Activated naive CD4-positive, alpha-beta T cell (primary cell): ENCODE measurements at places on chromosomes 16 and 17.

GRCh38 chr17:47785538-47786123, 36.0 kb downstream of the OSBPL7 start:
- DNase-seq = no peak

DNA sequence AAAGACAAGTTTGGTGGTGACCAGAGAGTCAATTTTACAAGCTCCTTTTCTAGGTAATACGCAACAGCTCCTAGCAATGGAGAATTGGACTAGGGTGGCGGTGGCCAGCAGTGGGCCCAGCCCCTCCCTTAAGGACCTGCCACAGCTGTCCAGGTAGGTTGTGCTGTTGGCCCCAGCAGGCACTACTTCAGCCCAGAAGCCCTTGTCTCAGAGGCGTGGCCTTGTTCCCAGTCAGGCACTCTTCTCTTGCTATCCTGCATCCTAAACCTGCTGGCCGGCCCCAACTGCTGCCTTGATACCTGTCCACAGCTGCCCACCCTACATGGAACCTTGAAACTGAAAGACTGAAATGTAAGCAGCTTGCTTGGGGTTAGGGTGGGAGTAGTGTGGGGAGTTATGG, 989 bp upstream of the GALK1 start:
- no peak for DNase-seq

DNA sequence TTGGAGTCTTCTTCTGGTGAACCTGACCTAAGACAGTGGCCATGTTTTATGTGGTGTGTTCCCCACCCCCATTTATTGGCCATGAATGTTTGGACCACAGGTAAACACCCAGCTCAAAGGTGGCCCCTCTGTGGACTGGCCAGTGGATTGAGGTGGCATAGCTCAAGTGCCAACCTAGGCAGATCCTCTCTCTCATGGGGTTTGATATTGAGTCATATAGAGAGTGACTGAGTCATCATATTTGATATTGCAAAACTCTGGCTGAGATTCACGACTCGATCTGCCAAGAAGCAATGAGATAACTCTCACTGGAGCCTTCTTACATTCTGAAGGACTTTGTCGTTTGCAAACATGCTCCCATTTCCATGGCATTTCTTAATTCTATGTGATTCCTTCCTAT, 10.5 kb upstream of the TEKT3 start:
- DNase-seq = no peak

DNA sequence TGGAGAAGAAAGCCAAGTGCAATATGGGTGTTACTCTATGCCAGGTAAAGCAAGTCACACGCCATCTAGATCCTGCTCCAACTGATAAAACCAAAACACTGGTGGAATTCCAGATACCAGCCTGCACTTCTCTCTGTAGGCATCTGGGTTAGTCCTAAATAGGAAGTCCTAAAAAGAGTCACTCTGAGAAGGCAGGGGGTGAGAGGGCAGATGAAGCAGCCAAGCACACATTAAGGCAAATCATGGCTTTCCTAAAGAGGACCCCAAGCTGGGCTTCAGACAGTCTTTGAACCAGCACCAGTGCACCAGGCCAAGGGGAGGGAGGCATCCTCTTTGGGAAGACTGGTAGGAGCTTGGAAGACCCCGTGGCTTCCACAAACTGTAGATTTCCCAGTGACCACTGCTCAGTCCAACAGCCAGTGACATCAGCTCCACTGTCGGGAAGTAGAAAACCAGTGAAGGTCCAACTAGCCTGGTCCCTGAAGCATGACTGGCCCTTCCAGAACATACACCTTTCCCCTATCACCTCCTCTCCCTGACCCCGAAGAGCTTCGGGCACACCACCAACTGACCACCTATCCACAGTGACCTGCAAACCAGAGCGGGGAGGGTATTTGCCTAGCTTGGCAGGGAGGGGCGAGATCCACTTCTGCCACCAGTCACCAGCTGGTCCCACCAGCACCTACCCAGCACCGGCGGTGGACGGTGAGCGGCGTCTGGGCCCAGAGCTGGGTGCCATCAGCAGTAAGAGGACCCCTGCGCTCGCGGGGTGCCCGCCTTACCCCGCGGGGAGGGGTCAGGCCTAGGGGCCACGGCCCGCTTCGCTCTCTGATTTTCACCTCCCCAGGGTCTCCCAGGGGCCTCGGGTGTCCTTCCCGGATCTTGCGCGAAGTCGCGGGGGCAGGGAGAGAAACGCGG, 1.0 kb downstream of the LITAF start:
- DNase-seq = no peak

DNA sequence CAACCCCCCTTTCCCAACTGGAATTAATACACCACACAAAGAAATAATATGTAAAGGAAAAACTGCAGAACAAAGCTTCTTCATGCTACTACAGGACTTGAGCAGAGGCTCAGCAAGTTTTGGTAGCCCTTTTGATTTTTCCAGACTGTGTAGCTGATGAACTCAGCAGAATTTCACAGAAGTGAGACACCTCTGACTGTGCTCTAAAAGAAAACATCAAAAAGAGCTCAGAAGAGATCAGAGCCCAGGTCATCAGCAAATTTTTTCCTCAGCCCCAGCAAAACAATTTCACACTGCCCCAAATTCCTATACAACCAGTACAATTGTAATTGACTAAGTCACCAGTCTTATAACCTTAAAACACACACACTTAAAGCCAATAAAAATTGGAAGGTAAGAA, 38.0 kb downstream of the TTC19 start:
- no peak for DNase-seq

GRCh38 chr17:46764709-46765401, 53.6 kb downstream of the WNT3 start:
- no peak for DNase-seq

DNA sequence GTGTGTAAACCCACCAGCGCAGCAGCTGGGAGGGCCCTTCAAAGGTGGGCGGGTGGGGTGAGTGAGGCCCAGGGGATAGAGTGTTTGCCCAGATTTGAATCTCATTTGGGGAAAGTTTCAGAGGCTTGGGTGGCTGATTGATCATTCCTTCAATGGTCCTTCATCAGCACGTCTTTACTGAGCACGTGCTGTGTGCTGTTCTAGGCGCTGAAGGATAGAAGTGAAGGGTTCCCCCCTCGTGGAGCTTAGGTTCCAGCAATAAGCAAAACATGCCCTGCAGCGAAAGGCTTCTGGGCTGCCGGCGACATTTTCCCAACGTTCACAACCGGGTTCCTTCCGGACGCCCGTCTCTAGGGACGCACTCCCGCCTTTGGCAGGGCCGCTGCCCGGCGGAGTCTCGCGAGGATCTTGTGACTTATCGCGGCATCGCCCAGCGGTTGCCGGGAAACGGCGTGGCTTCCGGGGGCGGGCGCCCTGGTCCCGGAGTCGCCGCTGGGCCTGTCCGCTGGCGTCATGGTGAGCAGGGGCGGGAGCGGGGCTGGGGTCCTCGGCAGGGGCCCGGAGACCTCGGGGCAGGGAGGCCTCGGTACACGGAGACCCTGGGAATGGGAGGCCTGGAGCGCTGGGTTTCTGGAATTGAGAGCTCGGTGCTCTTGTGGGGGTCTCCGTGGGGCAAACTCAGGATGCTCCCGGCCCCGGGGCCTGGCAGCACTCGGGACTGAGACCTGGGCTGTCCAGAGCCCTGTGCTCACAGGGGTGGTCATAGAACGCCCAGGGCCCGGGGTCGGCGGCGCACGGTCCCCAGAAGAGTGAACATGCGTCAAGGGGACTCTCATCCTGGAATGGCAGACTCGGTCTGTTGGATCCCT, 3.2 kb upstream of the DBNDD1 start:
- DNase-seq = peak; percentile 28

GRCh38 chr17:18951941-18952842, at the start of gene SLC5A10:
Gene SLC5A10 (plus strand): TSS chr17:18952165. CDS start chr17:18952206, 41 bp downstream.
- no peak for DNase-seq

DNA sequence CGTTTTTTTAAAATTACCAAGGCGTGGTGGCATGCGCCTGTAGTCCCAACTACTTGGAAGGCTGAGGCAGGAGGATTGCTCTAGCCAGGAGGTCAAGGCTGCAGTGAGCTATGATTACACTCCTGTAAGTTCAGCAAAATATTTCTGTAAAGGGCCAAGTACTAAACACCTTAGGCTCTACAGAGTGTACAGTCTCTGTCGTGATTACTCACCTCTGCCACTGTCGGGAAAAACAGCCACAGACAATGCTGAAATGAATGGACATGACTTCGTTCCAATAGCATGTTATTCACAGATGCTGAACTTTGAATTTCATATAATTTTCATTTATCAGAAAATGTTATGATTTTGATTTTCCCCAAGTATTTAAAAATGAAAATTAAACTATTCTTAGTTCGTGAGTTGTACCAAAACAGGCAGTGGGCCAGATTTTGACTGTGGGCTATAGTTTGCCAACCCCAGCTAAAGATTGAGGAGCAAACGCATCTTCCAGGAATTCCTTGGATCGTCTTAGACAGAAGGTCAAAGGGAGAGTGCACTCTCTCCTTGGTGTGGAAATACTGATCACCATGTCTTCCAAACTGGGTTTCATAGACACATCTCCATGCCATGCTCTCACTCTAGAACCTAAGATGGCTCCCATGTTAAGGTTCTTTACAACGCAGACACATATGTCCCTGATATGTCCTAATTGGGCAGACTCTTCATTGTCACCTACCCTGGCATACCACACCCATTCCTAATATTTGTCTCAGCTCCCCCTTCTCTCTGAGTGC, 89.5 kb downstream of the MARF1 start:
- DNase-seq = no peak

DNA sequence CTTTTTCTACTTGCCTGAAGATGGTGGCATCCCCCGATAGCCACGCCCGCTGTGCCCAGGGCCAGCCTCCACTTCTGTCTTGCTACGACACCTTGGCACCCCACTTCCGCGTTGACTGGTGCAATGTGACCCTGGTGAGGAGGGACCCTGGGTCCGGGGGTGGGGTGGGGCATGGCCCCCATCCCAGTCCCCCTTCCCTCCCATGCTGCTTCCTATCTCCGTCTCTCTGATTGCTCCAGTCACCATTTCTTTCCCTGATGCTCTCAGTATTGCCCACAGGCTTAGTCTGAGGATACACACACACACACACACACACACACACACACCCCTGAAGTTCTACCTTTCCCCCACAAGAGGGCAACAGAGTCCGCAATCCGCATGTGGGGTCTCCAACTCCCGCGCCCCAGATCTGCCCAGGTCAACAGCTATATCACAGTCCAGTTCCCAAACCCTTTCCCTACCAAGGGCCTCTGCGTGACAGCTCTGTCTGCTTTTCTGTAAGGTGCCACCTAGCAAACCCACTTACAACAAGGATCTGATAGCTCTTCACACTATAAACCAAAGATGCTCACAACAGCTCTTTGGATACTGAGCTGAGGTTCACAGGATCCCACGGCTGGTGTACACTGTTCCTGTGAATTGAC, 3.4 kb downstream of the SGCA start:
- DNase-seq = no peak

- no peak for DNase-seq
Observed at GRCh38 chr16:21005008-21005407, 104.4 kb downstream of the LYRM1 start.

GRCh38 chr16:26546573-26546972, 520.2 kb upstream of the C16orf82 start:
- no peak for DNase-seq

DNA sequence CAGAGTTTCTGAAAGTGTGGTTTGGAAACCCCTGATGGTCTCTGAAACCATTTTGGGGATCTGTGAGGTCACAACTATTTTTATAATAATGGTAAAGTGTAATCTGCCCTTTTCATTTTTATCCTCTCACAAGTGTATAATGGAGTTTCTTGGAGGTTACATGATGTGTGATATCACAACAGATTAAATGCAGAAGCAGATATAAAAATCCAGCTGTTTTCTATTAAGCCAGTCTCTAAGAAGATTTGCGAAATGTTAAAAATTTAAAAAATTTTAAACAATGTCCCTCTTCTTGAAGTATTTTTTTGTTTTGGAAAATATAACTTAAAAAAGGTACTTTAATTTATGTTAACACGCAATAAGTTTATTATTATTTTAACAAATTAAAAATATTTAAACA, 48.7 kb downstream of the RPGRIP1L start:
- no peak for DNase-seq

DNA sequence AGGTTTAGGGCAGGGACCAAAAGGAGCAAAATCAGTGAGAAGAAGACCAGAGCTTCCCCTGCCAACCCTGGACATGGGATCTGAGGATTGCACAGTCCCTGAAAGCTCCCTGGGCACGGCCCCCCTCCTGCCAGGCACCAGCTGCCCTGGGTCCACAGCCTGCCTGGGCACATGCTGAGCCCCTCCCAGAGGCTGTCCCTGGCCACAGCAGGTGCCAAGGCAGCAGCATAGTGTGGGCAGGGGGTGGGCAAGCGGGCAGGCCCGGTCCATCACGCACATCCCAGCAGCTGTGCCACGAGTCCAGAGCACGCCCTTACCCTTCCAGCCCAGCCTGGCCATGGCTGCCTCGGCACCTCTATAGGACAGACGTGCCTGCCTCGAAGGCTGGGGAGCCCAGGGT, 12.7 kb downstream of the SCN4A start:
- DNase-seq = no peak

DNA sequence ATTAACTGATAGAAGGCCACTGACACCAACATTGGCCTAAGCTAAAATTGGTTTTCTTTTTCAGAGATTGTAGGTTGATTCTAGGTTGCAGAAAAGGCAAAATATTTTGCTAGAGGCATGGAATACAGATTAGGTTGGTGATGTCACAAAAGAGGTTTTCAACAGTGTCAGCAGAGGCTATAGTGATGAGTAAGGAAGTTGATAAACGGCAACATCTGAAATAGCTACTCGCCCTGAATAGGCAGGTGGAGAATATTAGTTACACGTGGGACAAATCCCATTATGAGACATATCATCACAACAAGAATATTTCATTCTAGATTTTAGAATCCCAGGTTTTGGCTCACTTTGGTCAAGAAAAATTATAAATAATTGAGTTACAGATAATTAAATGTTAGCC, 1.5 kb upstream of the TOM1L1 start:
- no peak for DNase-seq

- DNase-seq = no peak
Observed at GRCh38 chr16:57675741-57676551, 7.8 kb downstream of the ADGRG3 start.

DNA sequence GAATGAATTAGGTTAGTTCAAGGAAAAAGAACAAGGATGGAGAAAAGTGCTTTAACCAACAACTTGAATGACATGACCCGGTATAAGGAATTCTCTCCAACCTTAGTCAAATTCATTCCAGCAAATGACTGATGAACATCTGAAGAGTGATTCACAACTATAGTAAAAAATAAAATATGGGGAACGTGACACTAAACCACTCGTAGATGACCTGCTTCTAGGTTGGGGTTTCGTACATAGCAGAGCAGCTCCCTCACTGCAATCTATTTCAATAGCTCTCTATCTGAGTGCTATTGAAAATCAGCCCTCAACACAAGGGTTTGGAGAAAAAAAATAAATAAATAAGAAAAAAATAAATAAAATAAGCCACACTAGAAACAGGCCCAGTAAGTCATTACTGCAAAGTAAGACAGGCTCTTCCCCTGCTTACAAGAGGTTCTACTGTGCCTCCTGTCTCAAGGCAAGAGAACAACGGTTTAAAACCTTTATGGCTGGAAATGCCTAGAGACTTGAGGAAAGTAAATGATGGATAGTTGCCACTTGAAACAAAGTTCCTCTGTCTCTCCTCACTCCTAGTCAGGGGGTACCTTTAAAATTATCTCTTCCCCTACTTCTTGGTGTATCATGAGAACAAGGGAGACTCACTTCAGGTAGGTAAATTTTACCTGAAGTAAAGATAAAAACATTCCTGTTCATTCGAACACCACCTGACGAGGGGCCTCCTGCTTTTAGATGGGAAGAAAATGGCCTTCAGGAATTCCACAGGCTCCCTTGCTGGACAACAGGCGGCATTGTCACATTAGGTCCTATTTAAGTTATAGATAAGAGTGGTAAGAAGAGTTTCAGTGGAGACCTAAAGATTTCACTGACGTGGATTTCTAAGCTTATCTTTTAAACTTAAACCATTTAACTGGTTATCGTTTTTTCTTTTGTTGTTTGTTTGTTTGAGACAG, 20.5 kb downstream of the COG7 start:
- no peak for DNase-seq

GRCh38 chr17:41919165-41919817, 540 bp upstream of the ACLY start:
- DNase-seq = no peak
